IMR-90 (cell line): ENCODE measurements at places on chromosomes 13 and 19. TPM values are rescaled to one million over a fixed set of nuclear protein-coding genes. Genes with fewer than 3 reads are reported as not detected.
A peak's percentile ranks its signal among the peaks of the same experiment; 100 is the strongest.

RNF17 gene
- total RNA-seq, result 0.18 and 0.28 TPM in 2 replicates

GRCh38 chr19:44042147-44042546 is 9.7 kb upstream of the ZNF223 start:
- DNase-seq, result no peak

HIPK4 gene
- total RNA-seq, result 0.18 and 0.28 TPM in 2 replicates

METTL21C gene
- total RNA-seq, result not detected in 2 replicates

DNA sequence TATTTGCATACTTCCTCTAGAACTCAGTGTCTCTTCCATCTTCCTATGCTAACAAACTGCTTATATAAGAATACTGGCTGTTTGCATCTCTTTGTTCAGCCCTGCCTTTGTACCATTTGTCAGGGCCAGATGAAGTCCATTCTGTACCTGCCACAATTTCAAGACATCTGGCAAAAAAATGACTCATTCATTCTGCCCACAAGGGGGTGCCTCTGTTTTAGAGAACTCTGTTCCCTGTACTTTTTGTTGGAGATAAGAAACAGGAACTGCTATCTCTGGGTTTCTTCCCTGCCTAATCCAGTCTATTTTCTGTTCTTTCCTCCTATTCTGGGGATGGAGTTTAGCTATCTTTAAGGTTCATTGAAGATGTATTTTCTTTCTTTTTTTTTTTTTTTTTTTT is 23.0 kb downstream of the ZNF568 start:
- no peak for DNase-seq

DNA sequence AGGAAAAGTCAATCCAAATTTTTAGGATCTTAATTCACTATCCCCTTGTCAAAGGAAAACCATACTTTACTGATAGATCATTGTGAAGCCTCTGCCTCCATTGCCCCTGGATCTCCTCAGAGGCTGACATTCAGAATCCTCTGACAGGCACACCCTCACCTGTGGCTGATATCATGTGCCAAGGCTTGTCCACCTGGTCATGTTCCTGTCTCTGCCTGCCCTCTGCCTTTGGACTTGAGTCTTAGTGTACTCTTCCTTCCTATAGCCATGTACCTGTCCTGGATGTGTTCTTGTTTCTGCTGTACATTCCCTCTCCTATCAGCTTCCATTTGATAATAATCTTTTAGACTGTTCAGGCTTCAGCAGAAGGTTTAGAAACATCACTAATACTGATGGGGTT is 179.4 kb downstream of the TNFSF13B start:
- no peak for DNase-seq

GRCh38 chr13:113616281-113616906 is 31.8 kb downstream of the TFDP1 start:
- peak; percentile 43 for DNase-seq

DNA sequence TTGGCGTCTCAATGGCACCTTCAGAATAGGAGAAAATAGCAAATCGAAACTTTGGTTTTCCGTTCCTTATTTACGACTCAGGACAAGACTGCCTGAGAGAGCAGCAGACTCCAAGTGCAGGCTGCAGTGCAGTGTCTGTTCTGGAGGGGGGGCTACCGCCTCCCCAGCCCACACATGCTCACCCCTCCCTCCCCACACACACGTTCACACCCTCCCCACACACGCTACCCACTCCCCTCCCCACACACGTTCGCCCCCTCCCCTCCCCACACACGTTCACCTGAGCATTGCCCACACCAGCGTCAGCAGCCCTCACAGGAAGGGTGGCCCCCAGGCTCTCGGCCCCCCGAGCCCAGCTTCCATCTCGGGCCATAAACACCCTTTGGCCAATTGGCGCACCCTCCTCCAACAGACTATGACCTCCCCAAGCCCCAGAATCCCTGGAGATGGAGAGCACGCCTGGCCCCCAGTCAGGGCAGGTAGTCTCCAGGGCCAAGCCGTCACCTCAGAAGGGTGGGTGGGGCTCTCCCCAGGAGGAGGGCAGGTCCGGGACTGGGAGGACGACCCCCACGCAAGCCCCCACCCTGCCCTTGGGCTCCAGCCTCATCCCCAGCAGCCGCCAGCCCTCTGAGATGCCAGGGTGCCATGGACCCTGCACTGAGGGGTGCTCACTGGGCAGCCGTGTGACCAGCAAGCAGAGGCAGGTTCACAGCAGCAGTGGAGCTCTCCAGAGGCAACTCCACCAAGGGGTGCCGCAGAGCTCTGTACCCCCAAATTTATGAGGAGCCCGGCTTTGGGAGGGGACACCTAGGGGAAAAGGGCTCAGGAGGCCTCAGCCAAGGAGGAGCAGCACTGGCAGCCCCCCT is 27.5 kb downstream of the RASA3 start:
- DNase-seq, result no peak

- DNase-seq, result no peak
These were observed 66.7 kb downstream of the SUCLA2 start for GRCh38 chr13:47934371-47934770.

DNA sequence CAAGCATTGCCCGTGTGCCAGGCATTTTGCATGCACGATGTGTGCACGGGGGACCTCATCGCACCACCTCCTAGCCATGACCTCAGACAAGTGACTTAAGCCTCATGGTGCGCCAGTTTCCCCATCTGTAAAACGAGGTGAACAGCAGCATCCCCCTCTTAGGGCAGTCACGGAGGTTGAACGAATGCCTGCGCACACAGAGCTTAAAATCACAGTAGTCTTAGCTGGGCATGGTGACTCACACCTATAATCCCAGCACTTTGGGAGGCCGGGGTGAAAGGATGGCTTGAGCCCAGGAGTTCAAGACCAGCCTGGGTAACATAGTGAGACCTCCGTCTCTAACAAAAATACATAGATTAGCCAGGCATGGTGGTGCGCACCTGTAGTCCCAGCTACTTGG is 48.6 kb downstream of the PIN1 start:
- no peak for DNase-seq

KLK12 gene
- total RNA-seq, result not detected in 2 replicates

GRCh38 chr19:27865927-27866777 is 1346.8 kb downstream of the UQCRFS1 start:
- DNase-seq, result no peak

- DNase-seq, result no peak
These were observed 110.9 kb upstream of the FRY start for GRCh38 chr13:31920727-31921100.

DNA sequence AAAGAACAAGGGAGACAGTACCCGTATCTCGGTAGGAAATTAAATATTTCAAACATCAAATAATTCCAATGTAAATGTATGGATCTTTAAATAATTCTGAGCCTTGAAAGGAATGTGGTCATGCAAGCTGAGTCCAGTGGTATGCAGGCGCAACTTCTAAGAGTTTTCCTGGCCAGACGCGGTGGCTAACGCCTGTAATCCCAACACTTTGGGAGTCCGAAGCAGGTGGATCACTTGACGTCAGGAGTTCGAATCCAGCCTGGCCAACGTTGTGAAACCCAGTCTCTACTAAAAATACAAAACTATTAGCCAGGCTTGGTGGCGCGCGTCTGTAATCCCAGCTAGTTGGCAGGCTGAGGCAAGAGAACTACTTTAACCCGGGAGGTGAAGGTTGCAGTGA is 1.1 kb upstream of the ZNF845 start:
- no peak for DNase-seq

PALM gene
- 2.2 TPM in 2 replicates for total RNA-seq

GRCh38 chr13:89746554-89746953 is 1600.9 kb upstream of the MIR17HG start:
- no peak for DNase-seq

- no peak for DNase-seq
These were observed 755.6 kb upstream of the MIR17HG start for GRCh38 chr13:90591927-90592268.

- no peak for DNase-seq
These were observed 933 bp upstream of the UQCR11 start for GRCh38 chr19:1606138-1606651.

- no peak for DNase-seq
These were observed 25.3 kb downstream of the MED4 start for GRCh38 chr13:48069573-48069972.

DNA sequence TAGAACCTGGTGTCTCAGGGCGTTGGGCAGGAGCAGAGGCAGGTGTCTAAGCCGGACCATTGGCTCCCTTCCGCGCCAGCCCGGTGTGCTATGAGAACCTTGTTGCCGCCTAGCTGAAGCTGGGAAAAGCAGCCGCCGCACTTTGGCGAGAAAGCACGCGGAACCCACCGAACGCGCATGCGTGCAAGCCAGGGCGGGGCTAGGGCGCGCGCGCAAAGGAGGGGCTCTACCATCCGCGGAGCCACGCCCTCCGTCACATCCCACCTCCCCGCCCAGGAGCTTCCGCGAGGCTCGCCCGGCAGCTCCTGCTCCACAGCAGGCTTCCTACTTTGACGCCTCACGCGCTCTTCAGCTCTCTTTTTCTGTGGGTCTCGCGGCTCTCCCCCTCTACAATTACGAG is 51.3 kb downstream of the WDR87 start:
- DNase-seq, result peak; percentile 17

- DNase-seq, result no peak
These were observed 119.8 kb downstream of the ATP11A start for GRCh38 chr13:112809332-112810315.

- no peak for DNase-seq
These were observed 27.7 kb downstream of the ATP4B start for GRCh38 chr13:113630296-113630695.

DNA sequence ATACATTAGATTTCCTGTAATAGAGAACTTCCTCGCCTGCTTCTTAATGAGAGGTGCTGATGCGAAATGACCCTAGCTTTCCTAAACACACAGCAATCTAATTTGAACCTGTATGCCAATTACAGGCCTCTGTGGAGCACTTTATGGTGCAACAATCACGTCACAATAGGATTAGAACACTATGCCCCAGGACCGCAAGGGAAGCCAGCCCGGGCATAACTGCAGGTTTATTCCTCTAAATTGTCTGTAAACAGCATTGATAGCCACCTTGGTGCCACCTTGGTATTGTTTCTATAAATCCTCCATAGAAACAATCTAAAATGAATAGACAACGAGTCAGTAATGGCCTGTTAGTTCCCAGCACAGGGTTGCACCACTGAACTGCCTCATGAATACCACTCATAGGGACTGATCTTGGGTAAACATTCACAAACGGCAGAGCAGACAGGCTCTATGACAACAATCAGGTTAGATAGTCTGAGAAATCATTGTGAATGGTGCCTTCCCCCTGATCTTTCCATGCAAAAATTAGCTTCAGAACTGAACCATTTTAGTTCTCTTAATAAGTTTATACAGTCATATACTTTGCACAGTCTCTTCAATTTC is 182.5 kb upstream of the OBI1 start:
- DNase-seq, result no peak

DNA sequence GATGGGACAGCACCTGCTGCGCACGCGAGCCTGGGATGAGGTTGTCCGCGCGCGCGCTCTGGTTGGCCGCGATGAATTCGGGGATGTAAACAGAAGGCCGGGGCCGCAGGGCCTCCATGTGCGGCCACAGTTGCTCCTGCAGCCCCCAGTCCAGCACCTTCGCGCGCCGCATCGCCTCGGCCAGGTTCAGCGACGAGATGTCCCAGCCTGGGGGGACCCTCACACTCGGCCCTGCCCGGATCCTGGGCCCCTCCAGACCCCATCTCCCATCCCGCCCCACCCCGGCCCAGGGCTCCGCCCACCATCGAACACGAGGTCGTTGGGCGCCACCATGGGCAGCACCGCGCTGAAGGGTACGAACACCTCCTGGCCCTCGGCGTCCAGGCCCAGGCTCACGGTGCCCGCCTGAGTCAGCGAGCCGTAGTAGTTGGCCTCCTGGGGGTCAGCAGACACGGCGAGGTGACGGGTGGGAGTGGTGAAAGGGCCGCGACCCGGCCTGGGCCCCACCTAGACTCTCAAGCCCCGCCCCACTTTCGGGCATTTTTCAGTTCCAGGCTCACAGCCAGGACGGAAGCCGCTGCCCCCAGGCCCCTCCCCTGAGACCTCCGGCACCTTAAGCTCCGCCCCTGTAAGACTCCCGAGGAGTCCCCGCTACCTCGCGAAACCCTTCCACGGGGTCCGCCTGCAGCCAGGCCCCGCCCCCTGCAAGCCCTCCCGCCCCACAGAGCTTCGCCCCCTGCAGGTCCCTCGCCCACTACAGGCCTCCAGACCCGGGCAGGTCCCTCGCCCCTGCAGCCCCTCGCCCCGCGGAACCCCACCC is 1.1 kb downstream of the ISYNA1 start:
- DNase-seq, result peak; percentile 69

- no peak for DNase-seq
These were observed 7.2 kb downstream of the CARS2 start for GRCh38 chr13:110698689-110699088.

DNA sequence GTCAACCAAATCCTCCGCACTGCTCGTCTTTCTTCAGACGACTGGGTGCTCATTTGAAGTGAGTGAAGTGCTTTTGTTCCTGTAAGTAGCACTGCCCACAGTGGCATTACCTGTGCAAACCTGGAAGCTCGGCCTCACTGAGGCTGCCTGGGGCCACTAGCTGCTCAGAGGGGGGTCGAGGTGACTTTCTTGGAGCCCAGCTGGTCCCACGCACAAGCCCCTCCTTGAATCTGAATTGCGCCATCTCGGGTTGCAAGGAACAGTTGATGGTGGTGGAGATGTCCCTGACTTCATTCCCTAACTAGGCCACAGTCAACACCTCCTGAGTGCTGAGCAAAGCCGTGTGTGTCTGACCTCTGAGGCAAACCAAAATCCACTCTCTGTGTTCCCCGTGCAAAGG is 79.3 kb upstream of the GPR183 start:
- no peak for DNase-seq

DNA sequence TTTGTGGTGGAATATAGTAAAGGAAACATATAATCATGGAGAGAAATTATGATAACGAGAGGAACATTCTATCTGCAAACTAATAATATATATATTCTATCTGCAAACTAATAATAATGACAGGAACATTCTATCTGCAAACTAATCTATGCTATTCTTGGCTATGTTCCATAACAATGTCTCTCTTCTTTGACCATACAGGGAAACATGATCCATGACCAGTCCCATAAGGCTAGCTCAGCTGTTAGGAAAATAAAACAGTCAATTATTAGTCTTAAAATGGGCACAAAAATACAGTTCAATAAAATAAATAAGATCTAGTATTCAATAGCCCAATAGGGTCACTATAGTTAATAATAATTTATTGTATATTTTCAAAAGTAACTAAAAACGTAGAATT is 707.8 kb upstream of the PCDH20 start:
- no peak for DNase-seq

GRCh38 chr13:30776661-30777060 is 41.3 kb downstream of the ALOX5AP start:
- no peak for DNase-seq

- no peak for DNase-seq
These were observed 235.6 kb upstream of the SOX21 start for GRCh38 chr13:94947965-94948371.

- DNase-seq, result no peak
These were observed 422 bp upstream of the ZNF575 start for GRCh38 chr19:43532571-43532961.

DNA sequence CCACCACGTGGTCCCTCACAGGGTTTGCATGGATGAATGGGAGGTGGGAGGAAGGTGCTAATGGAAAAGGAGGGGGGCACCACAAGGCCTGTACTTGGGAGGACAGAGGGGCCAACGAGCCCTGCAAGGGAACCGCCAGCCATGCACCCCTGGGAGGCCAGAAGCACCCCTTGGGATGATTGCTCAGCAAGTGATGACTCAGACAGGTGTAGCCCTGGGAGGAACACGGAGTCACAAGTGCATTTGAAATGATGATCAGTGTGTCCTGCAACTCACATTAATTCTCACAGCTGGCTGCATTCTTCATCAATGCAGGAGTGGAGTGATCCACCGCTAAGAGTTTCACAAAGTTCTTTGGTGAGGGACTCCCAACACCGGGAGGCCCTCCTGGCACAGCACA is 82.8 kb upstream of the ZNF254 start:
- DNase-seq, result no peak
